NCI-H748 treated with DMSO at 0.1 percent for 48 hours (cell line): ENCODE measurements at places on chromosomes 2 and 18.

DNA sequence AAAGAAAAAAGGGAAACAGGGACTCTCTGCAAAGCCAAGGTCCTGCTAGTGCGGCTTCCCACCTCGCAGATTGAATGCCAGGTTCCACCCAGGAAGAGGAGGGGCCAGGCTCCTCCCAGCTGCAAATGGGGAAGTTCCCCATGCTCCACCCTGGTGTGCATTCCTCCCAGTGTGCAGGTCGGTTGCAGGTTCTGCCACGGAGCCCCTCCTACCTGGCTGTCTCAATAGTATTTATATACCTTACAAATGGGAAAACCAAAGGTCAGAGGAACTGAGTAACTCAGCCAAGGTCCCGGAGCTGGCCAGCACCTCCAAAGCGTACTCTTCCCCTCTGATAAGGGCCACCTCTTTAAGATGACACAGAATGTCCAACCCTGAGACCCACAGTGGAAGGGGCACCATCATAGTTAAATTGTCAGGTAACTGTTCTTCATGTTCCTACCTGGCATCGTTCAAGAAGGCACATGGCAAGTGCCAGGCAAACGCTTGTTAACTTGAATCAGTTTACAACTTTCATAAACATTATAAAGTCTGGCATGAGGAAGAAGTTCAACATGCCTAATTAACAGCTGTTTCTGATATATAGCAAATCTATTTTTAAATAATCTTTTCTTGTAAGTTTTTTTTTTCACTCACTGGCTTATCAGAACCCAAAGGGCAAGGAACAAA lies 35.5 kb downstream of the POU3F3 start:
- DNase-seq: no peak

DNA sequence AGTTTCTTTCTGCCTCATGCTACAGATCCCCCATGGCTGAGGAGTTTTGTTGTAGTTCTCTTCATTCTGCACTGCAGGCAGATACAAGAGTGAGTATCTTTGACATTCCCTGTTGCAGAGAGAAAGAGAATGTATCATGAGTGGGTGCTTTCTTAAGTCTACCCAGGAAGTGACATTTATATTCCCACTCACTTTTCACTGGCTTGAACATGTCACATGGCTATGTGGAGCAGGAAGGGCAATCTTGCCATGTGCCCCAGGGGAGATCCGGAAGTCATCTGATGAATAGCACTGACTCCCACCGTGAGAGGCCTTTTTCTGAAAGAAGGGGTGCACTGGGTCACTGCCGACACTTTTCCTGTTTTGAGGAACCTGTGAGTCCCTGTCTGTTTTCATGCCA lies 66.4 kb upstream of the BOD1L2 start:
- DNase-seq: no peak

DNA sequence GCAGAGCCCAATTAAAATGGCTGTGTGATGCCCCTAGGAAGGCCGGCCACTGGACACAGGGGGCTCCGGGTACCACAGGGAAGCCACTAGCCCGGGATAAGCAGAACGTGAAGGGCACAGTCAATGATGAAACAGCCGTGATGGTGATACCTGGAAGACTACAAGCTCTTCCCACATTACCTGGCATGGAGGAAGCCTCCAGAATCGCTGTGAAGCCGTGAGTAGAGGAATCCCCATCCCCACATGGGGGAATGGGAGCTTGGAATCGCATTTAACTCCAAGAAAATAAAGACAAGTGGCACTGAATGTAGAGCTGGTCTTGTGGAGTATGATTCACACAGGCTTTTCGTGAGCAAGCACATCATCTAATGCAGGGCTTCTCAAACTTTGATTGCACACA lies 16.1 kb downstream of the GALNT14 start:
- no peak for DNase-seq

DNA sequence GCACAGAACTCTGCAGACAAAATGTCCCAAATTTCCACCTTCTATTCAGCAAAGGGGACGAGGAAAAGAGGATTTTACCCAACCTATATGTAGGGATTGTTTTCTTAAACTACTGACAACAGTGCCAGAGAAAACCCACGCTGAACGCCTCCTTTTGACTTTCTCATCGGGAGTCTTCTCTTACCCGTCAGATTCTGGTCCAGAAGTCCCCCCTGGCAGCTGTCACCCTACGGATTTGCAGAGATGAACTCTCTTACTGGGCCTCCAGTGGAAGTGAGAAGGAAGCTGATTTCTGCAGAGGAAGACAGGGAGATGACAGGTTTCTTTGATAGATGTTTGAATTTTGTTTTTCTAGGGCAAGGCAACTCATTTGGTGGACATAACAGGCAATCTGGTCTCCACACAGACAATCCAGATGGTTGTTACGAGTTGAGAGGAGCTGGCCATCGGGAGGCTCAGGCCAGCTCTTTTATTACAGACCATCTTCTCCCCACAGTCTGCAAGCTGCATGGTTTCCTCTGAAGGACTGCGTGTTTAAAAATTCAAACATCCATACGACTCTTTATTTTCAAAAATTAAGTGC lies 804.3 kb downstream of the RNF144A start:
- DNase-seq: no peak

- no peak for DNase-seq
Measured at GRCh38 chr2:33202641-33203522, 256.1 kb downstream of the LTBP1 start.

DNA sequence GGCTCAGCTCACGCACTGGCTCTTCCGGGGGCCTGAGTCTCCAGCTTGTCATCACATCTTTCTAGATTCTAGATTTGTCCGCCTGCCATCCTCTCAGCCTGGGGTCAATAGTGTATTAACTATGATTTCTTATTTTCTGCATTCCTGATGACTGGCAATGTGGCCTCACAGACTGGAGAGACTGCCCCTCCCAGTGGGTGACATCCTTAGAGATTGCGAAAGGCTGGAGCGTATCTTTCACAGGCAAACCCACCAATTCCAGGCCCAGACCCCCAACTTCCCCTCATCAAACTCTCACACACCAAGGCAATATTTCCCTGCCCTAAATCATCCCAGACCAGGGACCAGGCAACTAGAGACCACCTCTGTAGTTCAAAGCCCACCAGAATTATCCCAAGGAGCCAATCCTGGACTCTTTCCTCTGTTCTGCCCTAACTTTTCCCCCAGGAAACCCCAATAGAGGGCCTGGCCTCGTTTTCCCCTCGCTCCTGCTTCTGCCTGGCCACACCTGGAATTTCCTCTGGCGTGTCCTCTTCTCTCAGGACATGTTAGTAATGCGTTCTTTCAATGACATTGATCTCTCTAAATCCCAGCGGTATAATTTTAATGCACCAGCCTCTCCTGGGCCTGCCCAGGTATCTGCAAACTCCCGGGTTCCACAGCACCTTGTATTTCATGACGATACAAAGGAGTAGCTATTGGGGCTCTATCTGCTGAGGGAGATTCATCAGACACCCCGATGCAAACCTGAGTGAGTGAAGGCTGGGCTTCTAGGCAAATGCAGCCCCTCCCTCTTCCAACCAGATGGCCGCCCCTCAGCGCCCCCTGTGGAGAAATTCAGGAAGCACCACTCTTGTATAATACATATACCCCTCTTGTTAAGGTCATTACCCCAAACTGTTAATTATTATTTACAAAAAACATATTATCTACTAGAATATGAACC lies 2.4 kb upstream of the KCNF1 start:
- DNase-seq: peak; percentile 97

DNA sequence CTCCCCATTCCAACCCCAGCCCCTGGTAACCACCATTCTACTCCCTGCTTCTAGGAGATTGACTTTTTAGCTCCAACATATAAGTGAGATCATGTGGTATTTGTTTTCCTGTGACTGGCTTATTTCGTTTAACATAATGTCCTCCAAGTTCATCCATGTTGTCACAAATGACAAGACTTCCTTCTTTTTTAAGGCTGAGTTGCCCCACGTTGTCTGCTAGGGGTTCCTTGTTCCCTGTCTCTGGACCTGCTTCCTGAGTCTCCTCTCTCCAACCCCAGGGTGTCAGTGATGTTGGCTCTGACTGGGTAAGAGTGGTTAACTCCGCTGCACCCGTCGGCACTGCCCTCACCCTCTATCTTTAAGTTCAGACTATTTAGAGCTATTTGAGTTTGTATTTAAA lies 175.2 kb downstream of the SH3RF3 start:
- DNase-seq: no peak

DNA sequence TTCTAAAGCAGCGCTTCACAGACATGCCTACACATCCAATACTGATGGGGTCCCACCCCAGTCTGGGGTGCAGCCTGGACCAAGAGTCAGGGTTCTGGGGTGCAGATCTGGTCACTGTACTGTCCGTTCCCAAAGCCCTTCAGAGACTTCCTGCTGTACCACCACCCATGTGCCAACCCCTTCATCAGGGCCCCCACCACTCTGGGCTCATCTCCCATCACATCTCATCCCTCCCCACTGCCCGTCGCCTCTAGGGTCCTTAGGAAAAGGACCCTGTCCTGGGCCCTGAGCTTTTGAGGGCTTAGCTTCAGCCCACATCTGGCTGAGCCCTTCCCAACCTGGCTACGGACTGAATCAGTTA lies 37.9 kb upstream of the ID2 start:
- DNase-seq: no peak

DNA sequence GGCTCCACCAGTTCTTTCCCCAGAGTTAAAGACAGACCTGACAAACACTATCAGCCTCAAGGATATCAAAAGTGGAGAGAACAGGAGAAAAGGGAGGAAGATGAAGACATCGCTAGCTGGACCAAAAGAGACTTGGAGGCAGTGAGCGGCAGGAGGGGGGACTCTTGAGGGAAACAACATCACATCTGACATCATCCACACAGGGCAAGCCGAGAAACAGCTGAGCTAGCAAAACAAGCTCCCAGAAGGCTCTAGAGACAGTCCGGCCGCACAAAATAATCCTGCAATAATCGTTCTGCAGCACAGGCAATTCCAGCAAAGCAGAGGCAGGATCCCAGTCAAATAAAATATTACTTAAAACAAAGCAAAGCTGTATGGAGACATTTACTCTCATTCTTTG lies 239.8 kb downstream of the EN1 start:
- DNase-seq: no peak
